ENCODE measurements at places on chromosomes 7 and 10.

DNA sequence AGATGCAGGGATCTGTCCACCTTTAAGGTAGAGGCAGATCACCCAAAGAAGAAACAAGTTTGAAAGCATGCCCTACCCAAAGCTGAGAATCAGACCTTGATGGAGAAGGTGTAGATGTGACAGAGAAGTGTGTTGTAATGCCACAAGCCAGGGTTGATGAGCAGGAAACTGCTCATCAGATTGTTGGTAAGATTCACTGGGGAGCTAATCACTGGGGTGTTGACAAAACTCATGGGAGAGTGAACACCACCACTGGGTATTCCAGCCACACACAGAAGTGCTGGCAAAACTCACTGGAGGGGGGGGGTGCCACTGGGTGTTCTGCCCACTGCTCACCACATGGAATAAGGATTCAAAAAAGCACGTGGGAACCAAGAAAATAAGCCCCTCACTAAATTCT lies 95.2 kb downstream of the IQUB start:
- DNase-seq = no peak

DNA sequence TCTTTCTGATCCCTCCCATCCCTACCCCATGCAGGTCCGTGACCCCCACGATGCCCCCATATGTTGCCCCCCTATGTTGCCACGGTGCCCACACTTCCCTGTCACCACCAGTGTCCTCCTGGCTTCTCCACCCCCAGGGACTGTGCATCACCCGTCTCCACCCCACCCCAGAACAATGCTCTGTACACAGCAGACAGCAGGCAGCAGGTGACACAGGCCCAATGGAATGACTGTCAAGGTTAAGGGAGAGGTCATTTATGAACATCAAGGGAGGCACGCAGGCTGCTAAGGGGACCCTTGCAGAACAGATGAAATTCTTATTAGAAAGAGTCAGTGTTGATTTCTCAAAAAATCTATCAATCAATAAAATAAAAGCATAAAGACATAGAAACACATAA lies 71.5 kb downstream of the PARP12 start:
- no peak for DNase-seq

GRCh38 chr7:33425395-33425794 lies 296.0 kb downstream of the BBS9 start:
- DNase-seq = no peak

GRCh38 chr7:134845461-134845860 lies 66.0 kb downstream of the CALD1 start:
- no peak for DNase-seq

GRCh38 chr10:21754410-21755011 lies 220.5 kb downstream of the MLLT10 start:
- DNase-seq = no peak

DNA sequence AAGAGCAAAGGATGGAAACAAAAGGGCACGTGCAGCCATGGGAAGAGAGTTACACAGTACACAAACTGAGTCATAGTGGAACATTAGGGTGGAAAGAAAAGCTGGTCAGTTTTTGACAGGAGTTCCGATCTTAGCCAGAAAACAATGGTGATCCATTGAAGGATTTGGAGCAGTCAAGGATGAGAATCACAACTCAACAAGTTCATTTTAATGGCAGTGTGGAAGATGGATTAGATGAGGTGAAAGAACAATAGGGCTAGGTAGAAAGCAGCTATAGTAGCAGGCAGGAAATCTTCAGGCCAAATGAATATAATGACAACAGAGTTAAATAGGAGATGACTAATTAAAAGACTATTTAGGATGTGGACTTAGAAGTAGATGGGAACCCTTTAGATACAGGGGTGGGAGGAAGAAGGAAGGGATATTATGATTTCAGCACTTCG lies 136.3 kb downstream of the DOCK4 start:
- DNase-seq = no peak

DNA sequence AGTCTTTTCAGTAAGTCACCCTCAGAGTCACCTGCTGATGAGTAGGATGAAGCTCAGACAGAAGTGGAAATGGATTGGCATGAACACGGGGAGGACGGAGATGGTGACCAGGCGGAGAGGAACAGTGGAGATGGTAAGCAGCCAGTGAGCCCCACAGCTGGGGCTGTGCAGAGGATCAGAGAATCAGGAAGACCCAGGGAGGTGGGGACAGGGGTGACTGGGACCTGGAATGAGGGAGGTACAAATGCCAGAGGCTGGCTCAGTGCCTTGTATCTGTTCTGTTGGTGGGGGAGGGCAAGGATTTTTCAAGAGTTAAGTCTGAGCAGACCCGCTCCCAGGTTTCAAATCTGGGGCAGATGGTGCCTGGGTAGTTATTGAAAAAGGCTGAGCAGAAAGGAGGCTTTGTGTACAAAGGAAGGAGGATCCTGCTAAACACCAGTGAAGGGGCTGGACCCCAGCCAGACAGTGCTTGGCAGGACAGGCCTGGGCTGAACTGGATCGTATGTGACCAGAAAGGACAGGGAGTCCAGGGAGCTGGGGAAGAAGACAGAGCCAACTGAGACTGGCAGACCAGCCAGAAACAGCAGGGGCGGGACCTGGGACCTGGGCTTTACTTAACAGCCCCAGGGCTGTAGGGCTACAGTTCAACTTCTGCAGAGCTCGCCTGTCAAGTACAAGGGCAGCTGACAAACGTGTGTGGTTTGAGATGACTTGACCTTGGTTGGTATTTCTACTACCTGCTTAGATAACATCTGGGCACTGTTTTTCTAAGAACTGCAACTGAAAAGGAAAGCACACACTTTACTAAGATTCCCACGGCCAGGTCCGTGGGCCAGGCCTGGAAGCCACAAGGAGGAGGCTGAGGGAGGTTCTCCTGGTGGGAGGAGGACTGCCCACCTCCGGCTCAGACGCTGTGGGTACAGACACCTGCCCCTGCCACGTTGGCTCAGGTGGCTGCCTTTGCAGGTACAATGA lies 13.2 kb upstream of the FRMPD2 start:
- no peak for DNase-seq

GRCh38 chr7:74294191-74294998 lies 5.2 kb downstream of the CLIP2 start:
- no peak for DNase-seq

Measured in T-helper 2 cell (primary cell).